ENCODE measurements at places on chromosomes 2 and 18.

- DNase-seq: no peak
Measured at GRCh38 chr2:207558079-207558491, 28.3 kb downstream of the CREB1 start.

- no peak for DNase-seq
Measured at GRCh38 chr2:15760232-15760910, 168.7 kb downstream of the DDX1 start.

GRCh38 chr2:108396845-108397244 is 19.1 kb downstream of the SULT1C4 start:
- no peak for DNase-seq

- no peak for DNase-seq
Measured at GRCh38 chr2:68185541-68186164, 28.0 kb downstream of the PNO1 start.

DNA sequence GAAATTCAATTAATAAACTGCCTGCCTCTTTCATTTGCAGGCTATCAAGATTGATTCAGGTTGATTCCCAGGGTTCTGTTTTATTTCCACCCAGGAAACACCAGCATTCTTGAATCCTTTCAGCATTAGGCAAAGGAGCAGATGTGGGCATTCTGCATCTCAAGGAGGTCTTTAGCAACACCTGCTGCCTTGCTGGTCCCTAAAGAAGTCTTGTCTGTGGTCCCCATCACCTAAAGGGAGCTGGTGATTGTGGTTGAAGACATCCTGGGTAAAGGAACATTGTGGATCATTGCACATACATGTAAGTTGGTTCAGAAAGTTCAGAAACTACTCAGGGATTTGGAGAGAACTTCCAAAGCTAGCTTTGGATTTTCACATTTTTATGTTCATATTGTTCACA is 78.3 kb downstream of the EVA1A start:
- DNase-seq: no peak

DNA sequence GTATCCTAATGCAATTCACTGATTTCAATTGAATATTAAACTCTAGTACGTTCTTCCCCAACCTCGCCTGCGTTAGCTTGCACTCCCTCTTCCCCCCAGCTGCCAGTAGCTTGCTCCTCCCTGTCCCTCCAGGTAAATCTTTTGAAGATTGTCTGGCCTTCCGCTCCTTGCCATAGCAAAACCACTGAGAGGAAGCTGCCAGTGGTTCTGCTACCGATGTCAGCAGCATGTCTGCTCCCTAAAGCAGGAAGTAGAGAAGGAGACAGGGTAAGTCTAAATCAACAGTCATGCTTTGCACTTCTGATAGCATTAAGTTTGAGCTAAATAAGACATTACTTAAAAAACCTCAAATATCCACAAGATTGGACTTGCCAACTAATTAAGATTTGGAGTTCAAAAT is 89.1 kb downstream of the SCN2A start:
- no peak for DNase-seq

GRCh38 chr2:66469214-66469902 is 34.4 kb downstream of the MEIS1 start:
- no peak for DNase-seq

GRCh38 chr2:46669996-46670793 is 190.8 kb downstream of the TMEM247 start:
- no peak for DNase-seq

DNA sequence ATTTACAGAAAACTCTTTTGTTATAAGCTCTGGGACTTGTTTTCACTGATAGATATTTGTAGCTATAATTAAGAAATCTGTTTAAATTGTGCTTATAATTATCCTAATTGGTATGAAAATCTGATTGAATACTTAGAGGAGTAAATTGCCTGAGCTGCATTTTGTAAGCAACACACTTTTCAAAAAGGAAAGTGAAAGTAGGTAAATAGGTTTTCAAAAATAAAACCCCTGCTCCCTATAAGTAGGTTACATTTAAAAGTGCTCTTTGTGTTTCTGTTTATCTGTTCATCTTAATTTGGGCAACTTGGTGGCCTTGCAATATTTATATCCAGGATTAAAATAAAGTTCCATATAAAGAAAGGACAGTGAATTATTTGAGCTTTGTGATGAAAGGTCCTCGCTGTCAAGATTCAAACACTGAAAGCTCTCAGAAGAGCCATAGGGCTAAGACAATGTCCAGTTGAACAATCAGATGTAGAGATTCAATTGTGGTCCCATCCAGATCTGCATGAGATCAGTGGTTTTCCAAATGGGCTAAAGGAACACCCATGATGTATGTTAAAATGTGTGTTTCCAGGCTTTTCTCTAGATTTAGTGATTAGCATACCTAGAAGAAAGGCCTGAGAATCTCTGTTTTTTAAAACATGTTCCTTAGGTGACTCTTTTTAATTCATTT is 371.6 kb downstream of the RPRM start:
- no peak for DNase-seq

DNA sequence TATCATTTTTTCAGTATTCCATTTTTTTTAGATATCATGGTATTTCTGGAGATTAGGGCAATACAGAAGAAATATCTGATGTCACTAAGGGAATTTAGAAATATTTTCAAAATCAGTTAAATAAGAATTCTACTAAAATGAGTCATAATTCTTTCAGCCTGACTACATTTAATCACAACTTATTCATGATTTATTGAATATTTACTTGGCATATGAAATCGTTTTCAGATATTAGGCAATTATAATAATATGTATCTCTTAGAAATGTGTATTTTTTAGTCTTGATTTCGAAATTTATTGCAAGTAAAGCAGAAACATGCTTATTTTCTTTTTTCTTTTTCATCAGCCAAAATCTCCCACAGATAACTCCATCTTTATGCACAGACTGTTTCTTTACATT is 142.2 kb downstream of the CCDC102B start:
- DNase-seq: no peak

GRCh38 chr2:231522418-231523180 is 7.6 kb downstream of the NMUR1 start:
- DNase-seq: no peak

GRCh38 chr2:20737505-20737904 is 70.6 kb downstream of the GDF7 start:
- DNase-seq: no peak

DNA sequence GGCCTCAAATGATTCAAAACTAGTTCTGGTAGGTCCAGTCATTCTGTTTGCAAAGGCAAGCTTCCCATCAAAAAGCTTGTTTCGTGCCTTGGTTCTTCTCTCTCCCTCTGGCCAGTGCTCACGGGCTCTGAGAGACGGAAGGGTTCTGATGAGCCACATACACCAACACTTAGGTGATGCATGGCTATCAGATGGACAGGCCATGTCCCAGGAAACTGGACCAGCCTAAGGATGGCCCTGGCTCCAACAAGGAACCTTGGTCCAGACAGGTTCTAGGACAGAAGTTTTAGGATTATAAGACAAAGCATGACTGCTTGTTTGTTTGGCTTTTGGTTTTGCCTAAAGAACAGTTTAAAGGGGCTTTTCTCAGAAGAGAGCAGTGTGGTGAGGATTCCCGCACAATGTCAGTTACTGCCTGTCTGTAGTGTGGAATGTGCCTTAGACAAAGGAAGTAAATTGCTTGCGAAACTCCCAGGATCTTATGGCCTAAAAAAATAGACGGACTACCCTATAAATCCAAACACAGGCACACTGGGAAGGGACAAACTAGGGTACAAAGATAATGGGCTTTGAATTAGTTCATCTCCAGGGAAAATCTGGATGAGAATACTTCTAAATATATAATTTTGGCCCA is 10.3 kb downstream of the CYP1B1 start:
- no peak for DNase-seq

GRCh38 chr2:26178746-26179436 is 6.0 kb downstream of the GAREM2 start:
- no peak for DNase-seq

- DNase-seq: no peak
Measured at GRCh38 chr18:48367557-48367956, 41.6 kb downstream of the ZBTB7C start.

DNA sequence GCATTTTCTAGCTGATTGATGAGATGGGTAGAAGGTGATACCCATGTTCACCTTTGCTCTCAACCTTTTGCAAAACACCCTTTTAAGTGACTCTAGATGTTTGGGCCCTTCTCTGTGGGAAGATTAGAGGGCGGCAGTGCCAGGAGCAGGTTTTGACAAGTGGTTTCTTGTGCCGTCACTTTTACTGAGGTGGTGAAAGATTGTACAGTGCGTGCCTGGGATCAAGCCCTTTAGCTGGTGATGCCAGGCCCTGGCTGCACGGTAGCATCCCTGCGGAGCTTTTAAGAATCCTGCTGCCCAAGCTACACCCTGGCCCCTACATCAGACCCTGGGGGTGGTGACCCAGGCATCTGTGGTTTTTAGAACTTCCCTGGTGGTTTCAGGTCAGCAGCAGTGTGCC is 29.1 kb downstream of the MTCL1 start:
- no peak for DNase-seq

GRCh38 chr18:13594551-13594950 is 131.8 kb downstream of the FAM210A start:
- DNase-seq: no peak

GRCh38 chr2:67824186-67824585 is 238.6 kb downstream of the C1D start:
- DNase-seq: no peak

DNA sequence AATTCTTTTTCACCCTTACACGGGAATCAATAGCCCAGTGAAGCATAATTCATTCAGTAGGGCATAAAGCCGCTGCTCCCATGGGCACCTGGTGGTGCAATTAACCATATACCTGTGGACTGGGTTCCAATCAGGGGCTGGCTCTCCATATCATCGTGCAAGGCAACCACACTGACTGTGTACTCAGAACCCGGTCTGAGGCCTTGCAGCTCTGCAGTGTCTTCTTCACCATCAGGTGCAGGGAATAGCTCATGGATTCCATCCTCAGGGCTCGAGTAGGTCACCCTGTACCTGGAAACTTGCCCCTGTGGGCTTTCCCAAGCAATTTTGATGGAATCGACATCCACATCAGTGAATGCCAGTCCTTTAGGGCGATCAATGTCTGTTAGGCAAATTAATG is 55.2 kb downstream of the FN1 start:
- no peak for DNase-seq

GRCh38 chr2:190159453-190159852 is 96.9 kb upstream of the MSTN start:
- DNase-seq: no peak

DNA sequence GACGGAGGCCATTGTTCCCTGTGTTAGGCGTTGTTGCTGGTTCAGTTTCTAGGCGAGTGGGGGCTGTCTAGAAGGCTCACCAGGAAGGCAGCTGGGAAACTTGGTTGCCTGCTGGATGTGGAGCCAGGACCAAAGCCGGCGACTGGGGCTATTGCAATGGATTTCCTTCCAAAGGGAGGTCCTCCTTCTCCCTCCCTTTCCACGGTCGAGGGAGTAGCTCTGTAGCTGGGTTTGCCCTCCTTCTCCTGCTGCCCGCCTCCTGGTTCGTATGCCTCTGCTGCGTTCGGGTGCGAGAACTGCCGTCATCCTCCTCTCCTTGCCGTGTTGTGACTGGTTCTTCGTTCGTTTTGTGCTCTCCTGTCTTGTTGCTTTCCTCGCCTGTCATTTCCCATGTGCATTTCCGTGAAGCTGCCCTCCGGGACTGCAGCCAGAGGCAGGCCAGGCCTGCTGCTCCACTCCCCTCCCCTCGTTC is 203.4 kb downstream of the NEDD4L start:
- no peak for DNase-seq

DNA sequence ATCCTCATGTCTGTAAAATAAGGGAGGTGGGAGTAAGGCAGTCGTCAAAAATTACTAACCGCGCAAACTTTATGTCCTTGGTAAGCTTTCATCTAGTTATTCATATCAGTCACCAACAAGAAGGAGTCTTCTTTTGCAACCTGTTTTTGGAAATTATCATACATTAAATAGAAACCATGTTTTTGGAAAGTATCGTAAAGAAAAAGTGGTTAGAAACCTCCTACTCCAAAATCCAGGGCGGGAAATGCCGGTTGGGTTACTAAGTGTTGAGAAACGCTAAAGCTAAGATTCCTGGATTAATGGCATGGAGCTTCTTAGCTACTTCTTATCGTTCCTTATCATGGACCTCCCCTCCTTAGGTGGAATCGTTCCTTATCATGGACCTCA is 778 bp downstream of the BBS5 start:
- no peak for DNase-seq

GRCh38 chr2:172241222-172241621 is 138.5 kb upstream of the DLX2 start:
- DNase-seq: no peak

- DNase-seq: no peak
Measured at GRCh38 chr2:170598067-170598395, 117.1 kb upstream of the SP5 start.

DNA sequence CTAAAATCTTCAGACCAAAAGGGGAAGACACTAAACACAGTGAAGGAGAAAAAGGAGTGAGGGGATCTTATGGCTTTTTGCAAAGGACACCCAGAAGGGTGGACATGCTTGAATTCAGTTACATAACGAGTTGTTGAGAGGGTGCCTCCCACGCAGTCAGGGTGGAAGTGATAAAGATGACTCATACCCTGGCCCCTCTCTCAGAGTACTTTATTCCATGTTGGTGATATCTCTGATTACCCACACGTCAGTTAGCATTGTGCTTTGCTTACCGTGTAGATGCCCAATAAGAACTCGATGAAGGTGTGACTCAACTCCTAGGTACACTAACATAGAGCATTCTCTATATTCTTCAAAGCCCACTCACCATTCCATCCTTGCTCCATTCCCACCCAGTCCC is 44.4 kb downstream of the EN1 start:
- no peak for DNase-seq

DNA sequence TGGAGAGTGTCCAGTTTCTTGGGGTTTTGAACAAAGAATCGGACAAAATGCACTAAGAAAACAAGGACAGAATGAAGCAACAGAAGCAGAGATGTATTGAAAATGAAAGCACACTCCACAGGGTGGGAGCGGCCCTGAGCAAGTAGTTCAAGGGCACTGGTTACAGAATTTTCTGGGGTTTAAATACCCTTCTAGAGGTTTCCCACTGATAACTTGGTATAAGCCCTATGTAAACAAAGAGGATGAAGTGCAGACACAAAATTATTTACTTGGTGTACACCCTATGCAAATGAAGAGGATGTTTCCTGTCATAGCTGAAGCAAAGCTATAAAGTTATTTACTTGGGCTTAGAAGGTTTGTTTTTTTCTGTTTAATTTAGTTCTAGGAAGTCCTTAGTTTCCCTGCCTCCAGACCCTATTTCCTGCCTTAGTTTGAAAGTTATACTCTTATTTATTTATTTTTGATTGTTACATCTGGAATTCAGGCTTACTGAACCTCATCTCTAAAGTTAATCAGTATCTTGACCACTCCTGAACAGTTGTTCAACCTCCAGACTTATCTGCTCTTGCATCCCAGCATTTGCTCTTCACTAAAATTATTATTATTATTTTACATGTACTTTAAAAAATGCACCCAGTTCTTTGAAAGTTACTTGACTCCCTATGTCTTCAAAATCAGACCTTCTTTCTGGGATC is 193.5 kb downstream of the SPP2 start:
- DNase-seq: no peak

DNA sequence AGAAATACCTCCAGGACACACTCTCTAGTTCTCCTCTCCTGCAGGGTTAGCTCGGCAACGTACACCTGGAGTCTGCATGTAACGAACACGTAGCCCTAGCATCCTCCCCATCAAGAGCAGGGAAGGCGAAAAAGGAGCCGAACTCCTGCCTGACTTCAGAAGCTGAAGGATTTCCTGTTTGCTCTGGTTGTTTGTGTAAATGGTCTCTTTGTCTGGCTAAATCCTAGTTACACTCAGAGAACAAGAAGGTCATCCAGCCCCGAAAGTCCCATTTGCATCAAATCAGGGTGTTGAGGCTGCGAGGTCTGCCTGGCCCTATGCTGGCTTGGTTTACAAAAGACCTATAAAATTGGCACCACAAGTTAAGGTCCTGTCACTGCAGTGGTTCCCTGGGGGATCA is 66.4 kb upstream of the POMC start:
- DNase-seq: no peak

GRCh38 chr2:18172607-18173006 is 294.1 kb downstream of the KCNS3 start:
- no peak for DNase-seq
